Progenitor cell of endocrine pancreas (in vitro differentiated cells): ENCODE measurements at places on chromosomes 2 and 18.

DNA sequence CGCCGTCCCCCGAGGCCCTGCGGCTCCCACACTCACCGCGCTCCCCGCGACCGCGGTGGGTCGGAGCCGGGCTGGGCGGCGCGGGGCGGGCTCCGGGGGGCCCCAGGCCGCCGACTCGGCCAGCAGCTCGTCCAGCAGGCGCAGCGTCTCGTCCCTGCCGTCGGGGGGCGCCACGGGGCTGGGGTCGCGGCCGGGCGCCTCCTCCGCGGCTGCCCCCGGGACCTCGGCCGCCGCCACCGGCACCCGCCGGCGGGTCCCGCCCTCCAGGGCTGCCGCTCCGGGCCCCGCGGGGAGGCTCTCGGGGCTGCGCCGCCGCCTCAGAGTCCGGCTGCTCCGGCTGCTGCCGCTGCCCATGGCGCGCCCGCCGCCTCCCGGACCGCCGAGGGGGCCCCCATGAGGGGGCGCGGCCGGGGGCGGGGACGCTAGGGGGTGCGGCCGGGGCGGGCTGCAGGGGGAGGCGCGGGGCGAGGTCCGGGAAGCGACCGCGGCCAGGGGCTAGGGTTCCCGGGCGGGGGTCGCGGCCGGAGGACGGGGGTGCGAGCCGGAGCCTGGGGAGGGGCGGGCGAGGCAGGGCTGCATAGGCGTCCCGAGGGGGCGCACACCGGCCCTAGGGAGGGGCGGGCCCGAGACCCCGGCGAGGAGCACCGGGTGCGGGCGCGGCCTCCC lies at the start of gene CYS1:
Gene CYS1 (minus strand): TSS at position 542 of the 666 bp plus-strand sequence. CDS start 188 bp downstream, at position 354.
- DNase-seq: peak; percentile 37

DNA sequence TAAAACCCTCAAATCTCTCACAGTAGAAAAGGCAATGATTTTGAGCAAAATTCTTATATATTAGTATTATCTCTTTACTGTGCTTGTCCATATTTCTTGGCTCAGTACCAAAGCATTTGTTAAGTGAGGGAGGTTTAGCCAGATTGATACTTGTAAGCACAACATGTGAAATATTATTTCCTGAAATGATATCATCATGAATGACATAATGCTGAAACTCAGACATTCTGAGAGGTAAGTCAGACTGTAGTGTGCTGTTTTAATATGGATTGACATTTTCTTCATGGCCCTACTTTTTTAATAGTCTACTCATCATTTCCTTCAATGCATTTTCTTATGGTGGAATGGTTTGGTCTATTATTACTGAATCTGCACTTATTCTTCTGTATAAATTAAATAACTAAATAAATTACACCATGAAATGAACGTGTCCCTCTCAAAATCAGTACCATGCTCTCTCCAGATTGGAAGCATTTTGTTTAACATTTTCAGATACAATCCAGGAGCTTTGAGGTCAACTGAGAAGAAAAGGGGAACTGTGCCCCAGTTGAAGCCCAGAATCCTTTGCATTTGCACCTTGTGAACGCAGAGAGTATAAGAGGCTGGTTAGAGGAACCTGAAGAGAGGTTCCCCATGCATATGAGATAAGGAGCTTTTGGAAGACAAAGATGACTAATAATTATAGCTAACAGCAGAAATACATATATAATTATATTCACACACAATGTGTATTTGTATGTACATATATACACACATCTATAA lies 50.1 kb upstream of the CRACDL start:
- DNase-seq: no peak

- no peak for DNase-seq
Measured at GRCh38 chr2:74387346-74387745, 7.2 kb upstream of the DCTN1 start.

GRCh38 chr2:239378021-239378917 lies 22.6 kb downstream of the HDAC4 start:
- no peak for DNase-seq

DNA sequence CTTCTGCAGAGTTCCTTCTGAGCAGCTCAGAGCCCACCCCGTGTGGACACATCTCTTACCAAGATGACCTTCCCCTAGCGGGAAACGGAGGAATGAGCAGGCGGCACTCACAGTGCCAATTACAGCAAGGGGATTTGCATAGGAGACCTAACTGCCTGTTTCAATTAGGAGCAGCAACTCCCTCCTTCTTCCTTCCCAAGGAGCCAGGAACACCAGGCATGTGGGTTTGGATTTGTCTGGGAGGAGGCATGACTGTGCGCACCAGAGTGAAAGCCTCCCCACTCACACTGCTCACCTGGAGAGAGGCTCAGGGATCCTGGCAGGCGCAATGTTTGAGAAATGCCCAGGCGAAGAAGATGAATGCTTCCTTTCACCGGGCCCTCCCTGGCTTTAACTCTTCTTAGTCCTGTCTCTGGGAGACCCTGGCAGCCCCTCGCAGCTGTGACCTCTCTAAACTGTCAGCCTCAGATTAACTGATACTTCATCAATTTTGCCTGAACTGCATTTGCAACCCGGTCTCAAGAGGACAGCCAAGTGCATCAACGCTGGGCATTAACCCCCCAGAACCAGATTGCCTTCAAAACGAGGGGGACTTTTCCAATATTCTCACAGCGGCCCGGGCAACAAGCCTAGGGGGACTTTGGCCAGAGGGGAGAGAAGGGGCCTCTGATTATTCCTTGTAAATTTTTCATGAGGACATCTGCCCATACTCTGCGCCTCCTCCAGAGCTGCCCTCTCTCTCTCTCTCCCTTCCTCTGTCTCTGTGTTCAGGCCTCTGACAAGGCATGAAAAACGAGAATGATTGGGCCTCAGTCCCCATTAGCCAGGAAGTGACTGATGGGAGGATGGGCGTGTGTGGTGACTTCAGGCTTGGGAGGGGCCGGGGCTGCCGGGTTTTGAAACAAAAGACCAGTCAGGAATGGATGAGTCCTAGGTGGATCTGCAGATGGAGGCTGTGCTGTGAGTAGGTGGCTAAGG lies 93.8 kb downstream of the CMPK2 start:
- no peak for DNase-seq

DNA sequence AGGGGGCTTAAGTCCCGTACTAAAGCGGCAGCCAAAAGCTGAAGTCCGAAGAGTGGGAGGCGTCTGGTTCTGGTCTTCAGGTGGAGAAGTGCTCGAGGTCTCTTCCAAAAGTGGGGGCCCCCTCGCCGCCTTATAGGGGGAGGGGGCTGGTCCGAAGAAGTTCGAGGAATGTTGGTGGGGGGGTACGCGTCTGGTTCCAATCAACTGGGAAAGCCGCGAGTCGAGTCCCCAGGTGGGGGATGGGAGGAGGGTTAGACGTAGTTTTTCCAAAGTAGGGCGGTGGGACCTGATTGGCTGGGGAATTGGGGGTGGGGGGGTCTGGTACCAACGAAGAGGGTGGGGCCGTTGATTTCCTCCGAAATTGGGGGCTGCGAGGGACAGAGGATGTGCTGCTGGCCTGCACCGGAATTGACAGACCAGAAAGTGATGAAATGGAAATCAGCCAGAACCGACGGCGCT lies 594 bp downstream of the ITM2C start:
- no peak for DNase-seq

DNA sequence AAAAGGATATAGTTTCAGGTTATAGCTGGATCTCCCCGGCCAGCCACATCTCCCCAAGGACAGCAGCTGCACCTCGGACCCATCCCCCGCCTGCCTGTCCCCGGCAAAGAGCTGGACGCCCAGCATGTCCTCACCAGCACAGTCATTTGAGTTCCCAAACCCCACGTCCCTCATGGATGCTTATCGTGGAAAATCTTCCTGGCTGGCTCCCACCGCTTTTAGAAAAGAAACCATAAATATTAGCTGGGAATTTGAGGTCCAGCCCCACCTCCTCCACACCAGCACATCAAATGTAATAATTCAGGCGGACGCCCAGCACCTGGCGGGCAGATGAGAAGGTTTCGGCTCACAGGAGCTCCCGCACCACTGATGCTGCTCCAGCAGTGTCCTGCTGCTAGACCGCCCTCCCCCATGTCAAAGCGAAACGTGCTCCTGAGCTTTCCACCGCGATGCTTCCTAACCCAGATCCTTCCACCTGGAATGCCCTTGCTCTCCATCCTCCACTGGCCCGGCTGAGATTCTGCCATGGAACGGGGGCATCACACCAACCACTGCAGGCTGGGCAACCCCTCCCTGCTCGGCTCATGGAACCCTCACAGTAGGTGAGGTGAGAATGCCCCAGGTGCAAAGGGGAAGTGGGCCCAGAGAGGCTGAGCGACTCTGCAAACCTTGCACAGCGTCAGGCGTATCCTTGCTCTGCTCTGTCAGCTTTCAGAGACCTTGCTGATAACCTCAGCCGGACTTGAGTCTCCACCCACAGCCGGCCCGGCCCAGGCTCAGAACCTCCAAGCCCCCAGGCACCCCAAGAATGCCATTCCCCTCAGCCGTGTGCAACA lies 71.5 kb upstream of the GPC1 start:
- DNase-seq: no peak

GRCh38 chr2:95334916-95335641 lies 37.9 kb downstream of the KCNIP3 start:
- no peak for DNase-seq

DNA sequence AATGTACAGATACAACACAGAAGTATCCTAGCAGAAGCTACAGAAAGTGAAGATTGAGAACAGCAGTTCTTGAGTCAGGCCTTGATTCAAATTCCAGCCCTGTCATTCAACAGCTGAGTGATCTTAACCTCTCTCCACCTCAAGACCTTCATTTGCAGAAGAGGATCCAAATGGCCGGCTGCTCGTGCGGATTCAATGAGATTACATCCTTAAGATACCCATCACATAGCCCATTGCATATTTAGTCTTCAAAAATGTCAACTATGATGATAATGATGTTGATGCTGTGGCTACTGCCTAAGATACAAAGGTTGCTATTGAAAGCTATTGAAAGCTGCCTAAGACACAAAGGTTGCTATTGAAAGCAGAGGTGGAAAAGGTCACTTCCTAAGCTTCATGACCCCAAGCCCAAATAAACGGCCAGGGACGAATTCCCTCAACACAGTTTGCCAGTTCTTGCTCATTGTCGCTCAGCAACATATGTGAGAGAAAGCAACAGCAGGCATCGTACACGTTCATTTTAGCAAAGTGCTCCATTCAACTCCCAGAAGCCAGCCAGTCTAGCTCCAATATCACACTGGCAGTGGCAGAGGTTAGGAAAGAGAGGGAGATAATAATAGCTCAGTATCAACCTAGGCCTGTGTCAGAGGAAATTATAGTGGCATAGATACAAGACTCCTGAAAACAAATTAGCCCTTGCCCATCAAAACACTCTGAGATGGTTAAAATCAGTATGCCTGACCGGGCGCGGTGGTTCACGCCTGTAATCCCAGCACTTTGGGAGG lies 36.1 kb downstream of the MRPL35 start:
- no peak for DNase-seq

GRCh38 chr18:44724105-44724778 lies 43.6 kb downstream of the SETBP1 start:
- DNase-seq: no peak

DNA sequence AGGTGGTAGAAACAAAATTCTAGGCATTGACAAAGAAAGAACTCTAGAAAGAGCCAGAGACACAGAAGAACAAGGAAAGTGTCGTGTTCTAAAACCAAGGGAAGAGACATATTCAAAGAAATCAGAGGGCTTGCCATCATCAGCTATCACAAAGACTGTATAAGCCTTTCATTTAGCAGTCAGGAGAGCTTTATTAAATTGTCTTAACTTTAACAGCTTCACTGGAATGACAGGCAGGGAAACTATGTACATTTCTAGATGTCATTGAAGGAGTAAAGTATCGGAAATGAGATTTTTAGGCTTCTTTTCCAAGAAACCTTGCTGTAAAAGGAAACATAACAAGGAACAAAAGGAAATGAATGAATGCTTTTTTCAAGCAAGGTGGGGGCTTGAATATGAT lies 15.8 kb downstream of the KYNU start:
- no peak for DNase-seq

DNA sequence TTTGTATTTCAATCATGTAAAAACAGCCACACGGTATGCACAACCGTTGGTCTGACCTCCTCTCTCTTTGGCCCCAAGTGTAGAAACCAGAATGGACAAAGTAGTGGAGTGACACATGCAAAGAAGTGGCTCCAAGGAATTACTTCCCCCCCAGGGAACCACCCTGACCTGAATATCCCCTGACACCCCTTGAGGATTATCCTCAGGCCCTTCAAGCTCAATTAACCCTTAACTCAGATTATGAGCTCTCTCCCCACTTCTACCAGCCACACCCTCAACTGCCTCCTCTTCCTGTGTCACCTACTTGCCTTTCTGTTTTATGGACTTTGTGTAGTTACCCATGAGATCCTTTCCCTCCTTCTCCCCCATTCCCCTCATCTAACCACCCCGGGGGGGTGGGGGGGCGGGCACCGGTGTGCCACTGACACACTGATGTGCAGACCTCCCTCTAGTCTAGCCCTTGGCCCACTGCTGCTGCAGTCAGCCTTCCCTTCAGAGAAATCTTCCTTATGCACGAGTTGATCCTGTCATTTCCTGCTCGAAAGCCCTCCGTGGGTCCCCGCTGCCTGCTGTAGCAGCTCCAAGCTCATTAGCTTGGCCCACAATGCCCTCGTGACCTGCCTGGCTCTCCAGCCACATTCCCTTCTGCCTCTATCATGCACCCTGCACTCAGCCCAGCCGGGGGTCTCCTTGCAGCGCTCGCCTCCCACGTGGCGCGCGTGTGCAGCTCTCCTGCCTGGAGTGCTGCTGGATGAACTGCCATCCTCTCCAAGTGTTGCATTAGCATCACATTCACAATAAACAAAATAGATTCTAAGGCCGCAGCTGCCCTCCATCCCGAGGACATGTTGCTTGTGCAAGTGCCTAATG lies 40.1 kb upstream of the TMEM177 start:
- DNase-seq: no peak

DNA sequence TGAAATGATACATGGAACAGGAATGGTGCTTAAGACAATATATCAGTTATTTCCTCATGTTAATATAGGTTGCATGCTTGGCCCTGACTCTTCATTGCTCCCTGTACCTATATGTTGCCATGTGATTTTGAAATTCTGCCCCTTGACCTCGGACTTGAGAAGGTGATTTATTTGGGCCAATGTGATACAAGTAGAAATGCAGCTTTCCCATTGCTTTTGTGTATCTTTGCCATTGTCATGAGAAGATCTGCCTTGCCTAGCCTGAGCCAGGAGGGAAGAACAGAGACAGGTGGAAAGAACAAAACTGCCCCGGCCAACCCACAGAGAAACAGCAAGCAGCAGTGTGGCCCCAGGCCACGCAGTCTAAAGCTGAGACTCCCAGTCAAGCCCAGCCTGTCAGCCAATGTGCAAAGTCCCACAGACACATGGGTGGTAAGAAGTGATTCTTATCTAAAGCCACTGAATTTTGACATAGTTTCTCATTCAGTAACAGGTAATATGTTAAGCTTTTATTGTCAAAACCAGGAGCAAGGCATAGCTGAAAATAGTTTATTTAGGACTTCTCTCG lies 245.7 kb upstream of the RND3 start:
- DNase-seq: no peak

- DNase-seq: no peak
Measured at GRCh38 chr2:16386431-16386830, 279.2 kb downstream of the CYRIA start.

GRCh38 chr2:102253140-102253752 lies 58.1 kb upstream of the IL1RL1 start:
- no peak for DNase-seq

- no peak for DNase-seq
Measured at GRCh38 chr2:9809064-9809356, 34.3 kb upstream of the TAF1B start.
